Right cardiac atrium (tissue), 5 donors: ENCODE measurements at places on chromosomes 1 and 21. TPM values are rescaled to one million over a fixed set of nuclear protein-coding genes. Genes with fewer than 3 reads are reported as not detected.

DNA sequence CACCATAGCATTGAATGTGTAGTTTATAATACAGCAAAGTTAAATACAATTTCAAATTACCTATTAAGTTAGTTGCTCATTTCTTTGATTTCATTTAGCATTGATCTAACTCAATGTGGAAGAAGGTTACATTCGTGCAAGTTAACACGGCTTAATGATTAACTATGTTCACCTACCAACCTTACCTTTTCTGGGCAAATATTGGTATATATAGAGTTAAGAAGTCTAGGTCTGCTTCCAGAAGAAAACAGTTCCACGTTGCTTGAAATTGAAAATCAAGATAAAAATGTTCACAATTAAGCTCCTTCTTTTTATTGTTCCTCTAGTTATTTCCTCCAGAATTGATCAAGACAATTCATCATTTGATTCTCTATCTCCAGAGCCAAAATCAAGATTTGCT is at the start of gene ANGPTL3:
TSS of gene ANGPTL3 (plus strand) at position 240 of the 400 bp plus-strand sequence. CDS start at position 287, 47 bp downstream.
- DNase-seq = no peak

- DNase-seq = no peak
Observed at GRCh38 chr1:90593312-90593711, 123.8 kb downstream of the BARHL2 start.

DNA sequence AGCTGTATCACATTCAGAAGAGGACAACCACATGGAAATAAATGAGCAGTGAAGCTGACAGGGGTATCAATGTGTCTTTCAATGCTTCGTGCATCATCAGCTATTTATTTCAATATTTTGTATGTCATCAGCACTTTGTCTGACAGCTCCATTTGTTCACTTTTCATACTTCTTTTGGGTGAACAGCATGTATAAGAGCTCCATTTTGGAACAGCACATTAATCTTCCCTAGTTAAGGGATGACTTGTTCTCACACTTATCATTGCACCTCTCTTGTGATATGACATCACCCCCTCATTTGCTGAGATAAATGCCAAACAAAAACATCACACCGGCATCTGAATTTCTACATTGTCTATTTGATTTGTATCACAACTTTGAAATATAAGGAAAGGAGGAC is 190.6 kb upstream of the SAMSN1 start:
- DNase-seq = no peak

DNA sequence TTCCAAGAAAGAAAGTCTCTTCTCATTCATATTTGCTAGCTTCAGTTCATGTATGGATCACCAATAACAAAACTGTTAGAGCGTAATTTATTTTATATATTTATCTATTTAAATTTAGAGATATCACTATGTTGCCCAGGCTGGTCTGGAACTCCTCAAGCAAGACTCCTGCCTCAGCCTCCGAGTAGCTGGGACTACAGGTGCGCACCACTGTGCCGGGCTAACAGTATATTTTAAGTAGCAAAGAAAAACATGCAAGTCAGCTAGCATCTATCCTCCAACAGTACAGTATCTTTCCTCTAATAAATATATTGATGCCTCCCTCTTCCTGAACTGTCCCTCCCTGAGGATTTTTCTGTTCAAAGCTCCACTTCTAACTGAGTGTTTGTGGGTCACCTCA is 21.5 kb downstream of the INPP5B start:
- no peak for DNase-seq

DNA sequence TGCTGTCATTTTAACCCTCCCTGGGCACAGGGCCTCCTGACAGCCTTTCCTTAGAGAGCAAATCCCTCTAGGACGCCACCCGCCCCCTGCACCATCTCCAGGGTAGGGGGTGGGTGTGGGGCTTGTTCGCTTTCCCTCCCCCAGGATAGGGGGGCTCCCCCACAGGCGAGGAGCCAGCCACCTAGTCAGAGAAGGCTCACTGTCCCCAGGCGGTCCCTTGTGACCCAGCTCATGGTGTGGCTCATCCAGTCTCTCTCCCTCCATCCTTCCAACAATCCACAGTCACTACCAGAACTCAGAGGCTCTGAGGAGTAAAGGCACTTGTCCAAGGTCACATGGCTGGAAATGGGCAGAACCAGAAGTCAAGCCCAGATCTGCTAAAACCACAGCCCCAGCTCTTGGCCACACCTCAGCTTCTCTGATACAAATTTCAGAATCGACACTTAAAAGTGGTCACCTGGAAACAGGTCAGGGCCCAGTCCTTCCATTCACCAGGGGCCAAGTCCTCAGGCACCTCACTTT is 89.8 kb downstream of the MRPL37 start:
- no peak for DNase-seq

GRCh38 chr1:150186789-150187559 is 37.3 kb downstream of the PLEKHO1 start:
- peak; percentile 59 for DNase-seq

GRCh38 chr1:155529109-155529508 is 33.5 kb downstream of the ASH1L start:
- no peak for DNase-seq

DNA sequence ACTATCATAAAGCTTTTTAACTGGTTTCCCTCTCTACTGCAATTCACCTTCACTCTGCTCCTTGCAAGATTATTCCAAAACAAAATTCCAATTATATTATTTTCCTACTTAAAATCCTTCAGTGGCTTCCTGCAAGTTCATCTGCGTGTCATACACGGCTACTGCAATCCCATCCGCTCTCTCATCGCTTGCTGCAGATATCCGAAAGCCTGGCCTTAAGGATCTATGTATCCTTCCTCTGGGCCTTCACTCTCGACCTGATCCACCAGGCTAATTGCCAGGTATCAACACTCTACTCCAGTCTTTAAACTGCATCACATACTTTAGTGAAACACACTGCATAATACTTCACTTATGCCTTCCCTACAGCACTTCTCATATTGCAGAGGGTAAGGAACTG is 44.0 kb downstream of the VAV3 start:
- no peak for DNase-seq

GRCh38 chr1:190479516-190479915 is 1.9 kb upstream of the BRINP3 start:
- no peak for DNase-seq

DNA sequence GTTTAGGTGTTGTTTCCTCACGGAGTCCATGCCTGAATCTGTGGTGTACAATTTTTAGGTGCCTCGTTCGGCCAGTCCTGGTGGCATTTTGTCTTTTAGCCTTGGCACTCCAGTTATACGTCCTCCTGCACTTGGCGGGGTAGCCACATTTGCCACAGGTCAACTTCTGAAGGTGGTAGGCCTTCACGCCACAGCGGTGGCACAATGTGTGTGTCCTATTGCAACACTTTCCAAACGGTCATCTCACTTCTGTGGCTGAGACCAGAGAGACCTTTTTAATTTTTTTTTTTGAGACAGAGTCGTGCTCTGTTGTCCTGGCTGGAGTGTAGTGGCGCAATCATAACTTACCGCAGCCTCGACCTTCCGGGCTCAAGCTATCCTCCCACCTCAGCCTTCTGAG is 49.1 kb downstream of the CAMTA1 start:
- no peak for DNase-seq

PCP4L1 gene
- 0.94 TPM for total RNA-seq

UBASH3A gene
- total RNA-seq = 0.23 TPM

FAM72D gene
- total RNA-seq = 0.24 TPM

AADACL3 gene
- total RNA-seq = not detected
